ENCODE measurements at places on chromosomes 4 and X. TPM values are rescaled to one million over a fixed set of nuclear protein-coding genes. Genes with fewer than 3 reads are reported as not detected.

NAA11 gene
- total RNA-seq = not detected

DNA sequence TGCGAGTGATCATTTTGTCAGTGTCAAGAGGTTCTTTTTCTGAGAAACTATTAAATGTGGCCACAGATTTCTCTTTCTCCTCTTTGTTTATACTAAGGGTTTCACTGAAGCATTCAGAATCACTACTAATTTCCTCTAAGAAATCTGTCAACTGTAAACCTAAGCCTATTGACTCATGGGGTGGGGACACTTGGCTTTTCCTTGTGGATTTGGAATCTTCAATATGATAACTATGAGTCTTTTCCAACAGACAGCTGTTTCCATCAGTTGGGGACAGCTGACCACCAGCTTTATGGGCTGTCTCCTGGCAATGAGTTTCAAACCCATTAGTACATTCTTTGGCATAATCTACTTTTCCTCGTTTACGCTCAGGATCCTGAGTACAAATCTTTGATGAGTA lies 13.8 kb downstream of the PGRMC1 start:
- H3K4me3 ChIP-seq = no peak overlapping the region
- no peak overlapping the region for H3K27ac ChIP-seq
- H3K36me3 ChIP-seq = no peaks in the 10 kb centered on the region
- H3K27me3 ChIP-seq = no peaks in the 10 kb centered on the region

F8A3 gene
- 13.5 TPM for total RNA-seq

FAM47E gene
- 0.42 TPM for total RNA-seq

SH3BGRL gene
- total RNA-seq = 218 TPM

GRCh38 chrX:19672222-19672812 lies 157.0 kb upstream of the MAP3K15 start:
- peaks cover 3% of the 10 kb centered on the region for H3K4me1 ChIP-seq
- H3K36me3 ChIP-seq = no peaks in the 10 kb centered on the region
- no peak for DNase-seq
- no peaks in the 10 kb centered on the region for H3K27me3 ChIP-seq
